ENCODE measurements at places on chromosomes 7 and 10.
A peak's percentile ranks its signal among the peaks of the same experiment; 100 is the strongest.

DNA sequence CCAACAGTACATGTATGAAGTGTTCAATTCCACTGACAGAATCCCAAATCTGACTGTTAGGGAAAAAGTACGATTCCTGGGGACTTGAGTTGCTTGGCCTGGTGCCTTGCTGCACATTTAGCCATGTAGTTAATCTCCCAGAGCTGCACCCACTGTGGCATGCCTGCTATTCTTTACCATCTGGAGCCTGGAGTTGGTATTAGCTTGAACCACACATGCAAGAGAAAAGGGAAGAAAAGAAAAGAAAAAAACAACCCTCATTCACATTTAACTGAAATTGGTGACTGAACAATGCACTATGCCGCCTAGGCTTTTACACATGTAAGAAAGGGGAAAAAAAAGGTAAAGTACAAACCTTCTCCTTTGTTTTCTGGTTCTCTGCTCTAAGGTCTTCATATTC lies 26.1 kb downstream of the SHTN1 start:
- DNase-seq, result no peak

- no peak for DNase-seq
These were observed 132.6 kb downstream of the CELF2 start for GRCh38 chr10:11150231-11150731.

GRCh38 chr7:69699931-69700330 lies 101.7 kb downstream of the AUTS2 start:
- DNase-seq, result no peak

DNA sequence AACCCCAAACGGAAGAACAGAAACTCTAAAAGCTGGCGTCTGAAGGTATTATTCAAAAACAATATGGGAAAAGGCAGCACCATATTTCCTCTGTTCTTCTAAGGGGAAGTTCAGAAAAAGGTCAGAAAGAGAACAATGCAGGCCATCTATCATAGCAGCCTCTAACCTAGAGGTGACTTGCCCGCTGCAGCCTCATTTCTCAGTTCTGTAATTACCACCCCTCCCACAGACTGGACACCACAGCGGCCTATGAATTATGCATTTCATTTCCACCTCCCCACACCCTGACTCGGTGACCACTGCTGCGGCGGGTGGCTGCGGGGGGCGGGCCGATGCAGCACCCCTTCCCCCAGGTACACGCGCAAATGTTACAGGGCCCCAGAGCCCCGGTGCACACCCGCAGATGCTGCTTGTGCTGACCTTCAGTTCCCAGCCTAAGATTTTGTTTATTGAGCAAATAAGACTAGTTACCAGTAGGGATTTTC lies 125.5 kb downstream of the CLEC2L start:
- peak; percentile 35 for DNase-seq

DNA sequence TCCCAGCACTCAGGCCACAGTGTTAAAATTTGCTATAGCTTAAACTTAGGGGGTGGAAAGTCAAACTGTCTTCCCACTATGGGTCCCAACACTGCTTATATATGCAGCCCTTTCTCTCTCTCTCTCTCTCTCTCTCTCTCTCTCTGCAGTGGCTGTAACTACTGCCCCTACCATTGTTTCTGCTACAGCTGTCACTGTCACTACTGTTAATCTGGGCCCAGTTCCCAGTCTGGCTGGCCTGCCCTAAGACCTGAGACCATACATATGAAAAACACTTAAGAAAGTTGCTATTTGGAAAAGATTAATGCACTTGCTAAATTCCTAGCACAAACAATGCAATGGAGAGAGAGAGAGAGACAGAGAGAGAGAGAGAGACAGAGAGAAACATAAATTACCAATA lies 78.6 kb downstream of the THSD7A start:
- no peak for DNase-seq

- DNase-seq, result no peak
These were observed 56.7 kb upstream of the SEPHS1 start for GRCh38 chr10:13404791-13405190.

- DNase-seq, result no peak
These were observed 32.7 kb downstream of the LDB3 start for GRCh38 chr10:86700851-86701617.

DNA sequence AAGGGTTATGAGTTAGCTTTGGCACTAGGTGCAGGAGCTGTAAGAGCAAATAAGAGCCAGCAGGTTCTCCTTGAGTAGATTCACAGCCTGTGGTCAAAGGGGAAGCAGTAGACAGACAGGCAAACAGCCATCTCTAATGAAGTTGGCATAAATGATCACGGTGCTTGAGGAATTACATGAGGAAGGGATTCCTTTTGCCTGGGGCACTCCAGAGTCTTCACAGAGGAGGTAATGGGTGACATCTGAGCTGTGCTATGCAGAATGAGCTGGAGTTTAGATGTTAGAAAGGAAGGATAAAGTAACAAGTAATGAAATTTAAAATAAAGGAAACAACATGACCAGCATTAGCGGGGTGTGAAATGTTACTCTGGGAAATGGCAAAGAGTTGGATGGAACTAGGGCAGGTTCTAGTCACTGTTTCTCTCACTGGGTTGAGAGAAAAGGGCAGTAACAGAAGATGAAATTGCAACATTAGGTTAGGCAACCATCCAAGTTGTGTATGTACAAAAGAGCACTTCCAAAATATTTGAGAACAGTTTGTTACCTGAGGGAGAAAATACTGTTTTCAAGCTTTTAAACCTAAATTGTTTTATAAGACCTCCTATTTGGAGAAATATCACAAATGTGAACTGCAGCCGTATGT lies 613.8 kb downstream of the PHTF2 start:
- no peak for DNase-seq

DNA sequence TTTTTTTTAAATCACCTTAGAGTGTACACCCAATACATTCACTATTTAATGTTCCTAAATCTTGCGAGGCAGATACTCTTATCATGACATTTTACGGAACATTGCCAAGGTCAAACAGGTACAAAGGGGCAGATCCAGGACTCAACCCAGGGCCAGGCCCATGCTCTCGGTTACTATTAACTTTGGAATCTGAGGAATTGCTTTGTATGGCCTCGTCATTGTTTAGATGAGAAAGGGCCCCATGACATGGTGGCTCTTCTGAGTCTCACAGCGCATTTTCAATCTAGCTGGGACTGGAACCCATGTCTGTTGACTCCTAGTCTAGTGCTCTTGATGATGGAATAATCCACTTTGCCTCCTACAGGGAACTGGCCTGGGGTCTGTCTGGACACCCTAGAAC lies 59.1 kb downstream of the GATA3 start:
- no peak for DNase-seq

DNA sequence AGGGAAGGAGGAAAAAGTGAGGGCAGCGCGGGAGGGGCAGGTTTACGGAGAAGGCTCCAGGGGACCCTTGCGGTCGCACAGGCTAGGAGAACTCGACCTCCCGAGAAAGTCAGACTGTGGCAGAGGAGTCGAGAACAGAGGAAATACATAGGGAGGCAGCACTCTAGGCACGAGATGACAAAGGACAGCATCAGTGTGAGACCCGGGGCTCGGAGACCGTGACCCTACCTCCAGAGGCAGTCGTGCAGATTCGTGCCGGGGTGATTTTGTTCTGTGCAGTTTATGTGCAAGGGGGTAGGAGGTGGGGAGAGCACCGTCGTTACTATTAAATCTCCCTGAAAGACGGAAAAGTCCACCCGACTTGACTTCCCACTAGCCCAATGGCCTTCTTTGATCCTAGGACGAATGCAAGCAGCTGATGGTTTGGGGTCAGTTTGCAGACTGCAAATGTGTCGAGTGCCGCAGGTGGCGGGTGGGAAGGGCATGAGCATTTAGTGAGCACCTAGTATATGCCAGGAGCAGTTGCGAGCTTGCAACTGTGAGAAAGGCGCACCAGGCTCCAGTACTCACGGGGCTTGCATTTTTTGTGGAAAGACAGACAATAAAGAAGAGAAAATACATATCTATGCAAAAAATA lies 674 bp upstream of the OSBPL3 start:
- peak; percentile 73 for DNase-seq

- DNase-seq, result no peak
These were observed 30.9 kb downstream of the FAM20C start for GRCh38 chr7:223118-223800.

- peak; percentile 48 for DNase-seq
These were observed 70.2 kb downstream of the HTR7 start for GRCh38 chr10:90787393-90788198.

GRCh38 chr10:132420981-132421846 lies 24.2 kb downstream of the PWWP2B start:
- DNase-seq, result peak; percentile 60

GRCh38 chr7:7048213-7048612 lies 134.1 kb upstream of the C1GALT1 start:
- DNase-seq, result no peak

DNA sequence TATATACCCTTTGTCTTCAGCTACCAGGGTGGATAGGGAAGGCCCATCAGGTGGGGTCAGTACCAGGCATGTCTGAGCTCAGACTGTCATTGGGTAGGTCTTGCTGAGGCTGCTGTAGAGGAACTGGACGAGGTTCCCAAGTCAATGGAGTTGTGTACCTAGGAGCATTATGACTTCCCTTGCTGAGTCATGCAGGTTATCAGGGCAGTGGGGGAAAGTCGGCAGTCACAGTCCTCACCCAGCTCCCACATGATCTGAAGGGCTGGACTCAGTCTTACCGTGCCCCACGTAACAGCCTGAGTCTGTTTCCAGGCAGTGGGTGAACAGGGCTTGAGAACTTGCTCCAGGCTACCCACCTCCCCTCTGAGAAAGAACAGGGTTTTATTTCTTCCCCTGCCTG lies 260.8 kb upstream of the COBL start:
- no peak for DNase-seq

GRCh38 chr7:1539181-1539881 lies 8.8 kb downstream of the MAFK start:
- no peak for DNase-seq

- DNase-seq, result no peak
These were observed 92.3 kb upstream of the BAIAP2L1 start for GRCh38 chr7:98493030-98493778.

GRCh38 chr7:101688183-101688831 lies 59.2 kb upstream of the MYL10 start:
- peak; percentile 90 for DNase-seq

- DNase-seq, result no peak
These were observed 117.6 kb downstream of the TSPAN12 start for GRCh38 chr7:120740348-120740747.

DNA sequence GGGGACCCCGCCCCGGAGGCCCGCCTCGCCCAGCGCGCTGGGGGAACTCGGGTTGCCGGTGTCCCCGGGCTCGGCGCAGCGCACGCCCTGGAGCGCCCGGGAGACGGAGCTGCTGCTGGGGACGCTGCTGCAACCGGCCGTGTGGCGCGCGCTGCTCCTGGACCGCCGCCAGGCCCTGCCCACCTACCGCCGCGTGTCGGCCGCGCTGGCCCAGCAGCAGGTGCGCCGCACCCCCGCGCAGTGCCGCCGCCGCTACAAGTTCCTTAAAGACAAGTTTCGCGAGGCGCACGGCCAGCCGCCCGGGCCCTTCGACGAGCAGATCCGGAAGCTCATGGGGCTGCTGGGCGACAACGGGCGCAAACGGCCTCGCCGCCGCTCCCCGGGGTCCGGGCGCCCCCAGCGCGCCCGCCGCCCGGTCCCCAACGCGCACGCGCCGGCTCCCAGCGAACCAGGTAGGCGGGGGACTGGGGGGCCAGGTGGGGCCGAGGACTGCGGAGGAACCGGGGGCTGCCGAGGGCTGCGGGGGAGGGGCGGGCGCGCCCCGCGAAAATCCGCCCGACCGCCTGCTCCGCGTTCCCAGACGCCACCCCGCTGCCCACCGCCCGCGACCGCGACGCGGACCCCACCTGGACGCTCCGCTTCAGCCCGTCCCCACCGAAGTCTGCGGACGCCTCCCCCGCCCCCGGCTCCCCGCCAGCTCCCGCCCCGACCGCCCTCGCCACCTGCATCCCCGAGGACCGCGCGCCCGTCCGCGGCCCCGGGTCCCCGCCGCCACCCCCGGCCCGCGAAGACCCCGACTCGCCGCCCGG lies 574 bp downstream of the UTF1 start:
- peak; percentile 43 for DNase-seq
